Astrocyte of the spinal cord (primary cell): ENCODE measurements at places on chromosomes 16 and 17.

DNA sequence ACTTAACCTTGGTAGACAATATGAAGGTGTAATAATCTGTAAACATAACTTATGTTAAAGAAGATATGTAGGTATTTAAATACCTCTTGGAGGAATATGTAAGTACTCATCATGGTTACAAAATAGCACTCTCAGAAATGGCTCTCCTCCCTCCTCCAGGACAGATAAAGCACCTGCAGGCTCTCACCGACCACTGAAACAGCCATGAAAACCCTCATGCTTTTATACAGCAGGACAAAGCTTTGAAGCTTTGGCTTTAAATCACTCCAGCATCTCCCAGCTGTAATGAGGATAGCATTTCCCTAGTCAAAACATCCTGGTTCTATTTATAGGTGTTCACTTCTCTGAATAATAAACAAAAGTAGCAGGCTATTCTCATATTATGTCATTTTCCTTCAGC lies 69.1 kb upstream of the PMFBP1 start:
- no peak for DNase-seq

- DNase-seq: no peak
Measured at GRCh38 chr17:76912421-76913164, 44.4 kb downstream of the MGAT5B start.

DNA sequence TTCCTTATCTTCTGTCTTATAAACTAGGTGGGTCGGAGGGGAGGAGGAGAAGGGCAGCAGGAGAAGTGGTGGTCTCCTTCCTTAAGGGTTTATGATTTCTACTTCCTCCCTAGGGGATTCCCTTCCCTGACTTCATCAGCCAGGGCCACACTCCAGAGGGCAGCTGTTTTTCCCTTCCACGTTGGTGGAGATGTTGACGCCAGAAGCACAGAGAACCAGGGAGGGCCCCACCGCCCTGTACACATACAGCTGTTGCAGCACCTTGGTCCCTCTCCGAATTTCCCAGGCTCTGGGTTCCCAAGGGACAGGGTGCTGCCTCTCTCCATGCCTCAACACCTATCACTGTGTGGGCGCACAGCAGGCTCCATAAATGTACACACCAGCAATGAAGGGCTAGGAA lies 5.6 kb upstream of the SLC6A4 start:
- DNase-seq: no peak

DNA sequence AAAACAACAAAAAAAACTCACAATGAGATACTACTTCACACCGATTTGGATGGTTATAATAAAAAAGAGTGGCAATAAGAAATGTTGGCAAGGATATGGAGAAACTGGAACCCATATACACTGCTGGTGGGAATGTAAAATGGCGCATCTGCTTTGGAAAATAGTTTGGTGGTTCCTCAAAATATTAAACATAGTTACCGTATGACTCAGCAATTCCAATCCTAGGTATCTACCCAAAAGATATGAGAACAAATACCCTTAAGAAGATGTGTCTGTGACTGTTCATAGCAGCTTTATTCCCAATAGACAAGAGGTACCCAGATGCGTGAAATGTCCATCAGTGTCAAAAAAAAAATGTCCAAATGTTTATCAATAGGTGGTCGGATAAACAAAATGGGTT lies 7.2 kb downstream of the CPPED1 start:
- DNase-seq: no peak

DNA sequence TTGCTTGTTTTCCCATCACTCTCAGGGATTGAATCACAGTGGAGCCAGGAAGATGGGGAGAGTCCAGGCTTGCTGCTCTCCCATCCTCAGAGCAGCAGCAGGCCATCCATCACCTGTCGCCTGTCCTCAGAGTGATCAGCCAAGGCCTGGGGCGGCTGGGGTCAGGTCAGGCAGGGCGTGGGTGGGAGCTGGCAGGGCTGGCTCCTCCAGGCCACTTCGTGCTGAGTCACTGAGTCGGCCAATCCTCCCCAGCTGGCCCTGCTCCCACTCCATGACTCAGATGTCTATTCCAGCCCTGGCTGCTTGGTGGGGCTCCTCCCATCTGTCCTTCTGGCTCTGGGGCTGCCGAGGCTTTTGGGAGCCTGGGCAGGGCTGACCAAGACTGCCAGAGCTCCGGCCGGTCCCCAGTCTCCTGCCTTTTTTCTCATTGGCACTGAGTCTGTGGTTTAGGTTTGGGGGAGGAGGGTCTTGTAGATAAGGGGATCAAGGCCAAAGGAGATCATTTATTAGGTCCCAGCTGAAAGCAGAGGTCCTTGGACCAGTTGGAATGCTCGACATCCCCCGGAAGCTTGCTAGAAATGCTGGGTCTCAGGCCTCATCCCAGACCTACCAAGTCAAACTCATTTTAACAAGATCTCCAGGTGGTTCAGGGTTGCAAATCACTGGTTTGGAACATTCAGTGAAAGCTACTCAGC lies 72.7 kb downstream of the ABCC1 start:
- peak; percentile 95 for DNase-seq

DNA sequence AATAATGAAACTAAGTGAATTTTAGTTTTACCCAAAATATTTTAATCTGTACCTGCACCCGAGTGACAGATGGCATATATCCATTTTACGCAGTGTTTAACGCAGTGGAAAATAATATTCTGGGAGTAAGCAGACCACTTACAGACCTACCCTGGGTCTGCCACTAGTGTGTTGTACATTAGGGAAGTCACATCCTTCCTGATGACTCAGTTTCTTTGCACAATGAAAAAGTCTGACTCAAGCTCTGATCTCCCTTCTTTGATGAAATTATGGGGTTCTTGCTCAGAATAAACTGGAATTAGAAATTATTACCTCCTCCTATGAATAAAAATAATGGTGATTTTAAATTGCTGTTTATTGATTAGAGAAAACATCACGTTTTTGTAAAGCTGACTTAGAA lies 123.2 kb upstream of the AXIN2 start:
- DNase-seq: no peak

DNA sequence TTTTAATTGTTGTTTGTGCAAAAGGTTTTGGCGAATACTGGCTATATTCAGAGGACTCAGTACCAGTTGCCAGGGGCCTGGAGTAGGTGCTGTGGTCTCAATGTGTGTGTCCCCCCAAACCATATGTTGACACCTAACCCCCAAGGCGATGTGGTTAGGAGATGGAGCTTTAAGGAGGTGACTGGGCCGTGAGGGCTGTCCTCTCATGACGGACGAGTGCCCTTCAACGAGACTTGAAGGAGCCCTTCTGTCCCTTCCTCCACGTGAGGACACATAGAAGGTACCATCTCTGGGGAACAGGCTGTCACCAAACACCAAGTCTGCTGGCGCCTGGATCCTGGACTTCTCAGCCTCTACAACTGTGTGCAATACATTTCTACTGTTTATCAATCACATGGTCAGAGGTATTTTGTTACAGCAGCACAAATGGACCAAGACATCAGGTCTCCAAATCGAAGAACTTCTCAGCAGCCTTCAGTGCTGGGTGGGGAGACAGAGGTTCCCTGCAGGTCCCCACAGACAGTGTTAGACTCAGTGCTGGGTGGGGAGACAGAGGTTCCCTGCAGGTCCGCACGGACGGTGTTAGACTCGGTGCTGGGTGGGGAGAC lies 24.8 kb upstream of the METRNL start:
- no peak for DNase-seq

DNA sequence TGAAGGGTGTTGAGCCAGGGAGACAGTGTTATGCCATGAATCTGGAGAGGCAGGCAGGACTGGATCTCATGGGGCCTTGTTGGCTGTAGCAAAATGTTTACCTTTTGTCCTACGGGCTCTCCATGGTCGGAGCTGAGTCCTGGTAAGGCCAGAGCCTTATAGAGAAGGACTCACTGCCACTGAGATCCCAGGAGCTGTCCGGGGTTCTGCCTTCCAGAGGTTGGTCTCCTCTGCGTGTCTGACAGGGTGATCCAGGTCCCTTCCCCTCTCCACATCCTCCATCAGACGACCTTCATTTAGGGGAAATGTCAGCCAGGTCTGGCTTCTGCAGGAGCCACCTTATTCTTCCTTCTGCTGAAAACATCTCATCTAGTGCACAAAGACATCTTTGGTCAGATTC lies 285.2 kb upstream of the N4BP1 start:
- DNase-seq: no peak

- DNase-seq: peak; percentile 22
Measured at GRCh38 chr16:59611556-59611955, 877.4 kb upstream of the GOT2 start.

- no peak for DNase-seq
Measured at GRCh38 chr17:19713901-19714361, 2.5 kb downstream of the SLC47A2 start.

DNA sequence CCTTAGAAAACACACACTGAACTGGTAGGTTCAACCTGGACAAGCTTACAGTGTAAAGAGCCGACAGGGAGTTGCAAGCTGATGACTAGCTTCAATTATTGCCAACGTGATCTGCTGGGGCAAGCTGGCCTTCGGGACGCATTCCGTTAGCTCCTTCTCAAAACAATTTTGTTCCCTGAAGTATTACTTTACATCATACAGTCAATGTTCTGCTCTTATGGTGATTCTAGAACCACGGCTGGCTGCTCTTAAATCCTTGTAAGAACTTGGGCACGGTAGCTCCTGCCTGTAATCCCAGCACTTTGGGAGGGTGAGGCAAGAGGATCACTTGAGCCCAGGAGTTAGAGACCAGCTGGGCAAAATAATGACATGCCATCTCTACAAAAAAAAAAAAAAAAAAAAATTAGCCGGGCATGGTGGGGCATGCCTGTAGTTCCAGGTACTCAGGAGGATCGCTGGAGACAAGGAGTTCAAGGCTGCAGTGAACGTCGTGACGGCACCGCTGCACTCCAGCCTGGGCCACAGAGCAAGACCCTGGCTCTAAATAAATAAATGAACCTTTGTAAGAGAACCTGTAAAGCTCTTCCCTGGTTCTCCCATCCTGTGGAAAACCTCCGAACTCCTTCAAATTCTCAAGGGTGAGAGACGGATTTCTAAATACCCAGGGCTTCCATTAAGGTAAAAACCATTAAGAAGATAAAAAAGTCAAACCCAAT lies 2.0 kb downstream of the CDIP1 start:
- no peak for DNase-seq

DNA sequence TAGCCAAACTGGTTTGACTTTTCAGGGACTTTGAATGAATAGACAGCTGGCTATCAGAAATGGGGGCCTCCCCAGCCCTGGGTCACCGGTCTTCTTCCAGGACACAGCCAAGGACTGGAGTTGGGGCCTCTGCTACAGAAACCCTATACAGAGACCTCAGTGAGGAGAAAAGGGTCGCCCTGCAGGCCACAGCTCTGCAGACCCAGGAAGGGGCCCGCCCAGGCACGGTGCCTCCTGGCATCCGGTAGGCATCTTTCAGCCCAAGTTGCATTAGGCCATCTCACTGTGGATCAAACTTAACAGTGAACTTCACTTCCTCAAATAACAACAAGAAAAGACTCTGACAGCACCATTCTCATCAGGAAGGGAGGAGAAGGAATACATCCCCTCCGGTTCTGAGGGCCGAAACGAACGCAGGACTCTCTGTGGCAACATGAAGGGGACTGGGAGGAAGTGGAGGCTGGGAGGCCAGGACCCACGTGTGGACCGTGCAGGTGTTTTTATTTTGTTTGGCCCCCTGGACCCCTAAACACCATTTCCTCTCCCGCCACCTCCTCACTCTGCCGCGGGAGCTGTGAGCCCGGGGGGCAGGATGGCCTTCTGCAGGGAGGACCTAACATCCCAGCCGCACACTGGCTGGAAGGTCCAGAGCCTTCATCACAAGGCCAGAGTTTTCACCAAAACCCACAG lies 7.2 kb downstream of the SLC38A10 start:
- no peak for DNase-seq

- DNase-seq: peak; percentile 5
Measured at GRCh38 chr16:56424791-56425438, 430 bp downstream of the AMFR start.

DNA sequence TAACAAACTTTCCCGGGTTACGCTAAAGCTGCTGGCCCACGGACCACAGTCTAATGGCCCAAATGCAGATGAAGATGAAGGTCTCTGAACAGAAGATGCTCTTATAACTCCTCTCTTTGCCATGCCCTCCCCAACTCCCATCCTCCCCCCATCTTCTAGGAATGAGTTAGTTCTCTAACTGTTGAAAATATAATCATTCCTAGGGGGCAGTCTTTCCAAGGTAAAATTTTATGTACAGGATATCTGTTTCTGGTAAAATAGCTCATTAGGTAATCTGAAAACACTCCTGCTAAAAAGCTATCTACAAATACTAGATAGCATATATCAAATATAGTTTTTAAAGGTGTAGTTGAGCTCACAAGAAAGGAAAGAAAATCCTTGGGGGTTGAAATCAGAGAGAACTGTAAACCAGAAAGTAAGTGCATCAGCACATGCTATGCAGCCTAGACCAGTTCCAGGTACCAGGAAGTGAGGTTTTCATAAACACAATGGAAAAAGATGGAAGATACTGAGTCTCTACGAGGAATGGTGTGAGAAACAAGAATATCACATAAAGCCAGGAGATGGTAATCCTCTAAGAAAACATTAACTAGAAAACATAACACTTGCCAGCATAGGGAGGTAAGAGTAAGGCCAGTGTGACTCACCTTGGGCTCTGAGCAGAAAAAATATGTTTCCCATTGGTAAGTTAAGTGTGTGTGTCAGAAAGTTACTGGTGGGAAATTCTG lies 38.1 kb downstream of the CMC2 start:
- DNase-seq: peak; percentile 57

DNA sequence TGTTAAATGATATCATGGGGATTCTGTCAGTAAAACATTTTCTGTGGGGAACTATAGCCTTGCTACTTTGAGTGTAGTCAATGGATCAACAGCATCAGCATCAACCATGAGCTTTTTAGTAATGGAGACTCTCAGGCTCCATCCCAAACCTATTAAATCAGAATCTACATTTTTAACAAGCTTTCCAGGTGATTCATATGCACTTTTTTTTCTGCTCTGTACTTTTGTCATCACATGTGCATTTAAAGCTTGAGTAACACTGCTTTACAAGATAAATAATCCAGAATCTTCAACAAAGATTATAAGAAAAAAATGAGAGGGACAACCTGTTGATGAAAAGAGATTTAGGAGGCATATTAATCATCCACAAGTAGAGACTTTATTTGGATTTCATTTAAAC lies 23.5 kb downstream of the NUP93 start:
- DNase-seq: peak; percentile 13

- no peak for DNase-seq
Measured at GRCh38 chr16:12600116-12600515, 203.6 kb downstream of the CPPED1 start.

GRCh38 chr17:9105068-9105868 lies 84.0 kb downstream of the NTN1 start:
- DNase-seq: no peak

GRCh38 chr17:18280766-18281371 lies 20.4 kb downstream of the MIEF2 start:
- DNase-seq: no peak

DNA sequence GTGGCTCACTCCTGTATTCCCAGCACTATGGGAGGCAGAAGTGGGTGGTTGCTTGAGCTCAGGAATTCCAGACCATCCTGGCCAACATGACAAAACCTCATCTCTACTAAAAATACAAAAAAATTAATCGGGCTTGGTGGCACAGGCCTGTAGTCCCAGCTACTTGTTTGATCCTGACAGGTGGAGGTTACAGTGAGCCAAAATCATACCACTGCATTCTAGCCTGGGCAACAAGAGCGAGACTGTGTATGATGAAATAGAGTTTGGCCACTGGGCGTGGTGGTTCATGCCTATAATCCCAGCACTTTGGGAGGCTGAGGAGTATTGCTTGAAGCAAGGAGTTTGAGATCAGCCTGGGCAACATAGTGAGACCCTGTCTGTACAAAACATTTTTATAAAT lies 173.3 kb downstream of the TANC2 start:
- no peak for DNase-seq
